ENCODE measurements at places on chromosomes 2 and 18.

DNA sequence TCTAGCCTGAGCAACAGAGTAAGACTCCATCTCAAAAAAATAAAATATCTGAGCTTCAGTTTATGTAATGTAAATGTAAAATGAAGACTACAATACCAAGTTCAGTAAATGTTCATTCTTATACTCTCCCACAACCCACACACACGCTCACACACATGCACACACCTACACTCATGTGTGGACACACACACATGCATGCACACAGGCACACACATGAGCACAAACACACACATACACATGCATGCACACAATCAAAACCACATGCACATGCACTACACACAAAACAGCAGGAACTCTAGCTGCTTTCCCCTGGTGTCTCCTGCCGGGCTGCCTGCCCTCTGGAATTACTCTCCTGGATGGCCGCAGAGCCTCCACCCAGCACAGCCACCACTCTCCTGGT, 90.6 kb downstream of the GFPT1 start:
- DNase-seq: no peak

- DNase-seq: no peak
Observed at GRCh38 chr2:75558136-75558535, 2.6 kb downstream of the EVA1A start.

GRCh38 chr2:62362561-62362960, 143.4 kb downstream of the TMEM17 start:
- no peak for DNase-seq

DNA sequence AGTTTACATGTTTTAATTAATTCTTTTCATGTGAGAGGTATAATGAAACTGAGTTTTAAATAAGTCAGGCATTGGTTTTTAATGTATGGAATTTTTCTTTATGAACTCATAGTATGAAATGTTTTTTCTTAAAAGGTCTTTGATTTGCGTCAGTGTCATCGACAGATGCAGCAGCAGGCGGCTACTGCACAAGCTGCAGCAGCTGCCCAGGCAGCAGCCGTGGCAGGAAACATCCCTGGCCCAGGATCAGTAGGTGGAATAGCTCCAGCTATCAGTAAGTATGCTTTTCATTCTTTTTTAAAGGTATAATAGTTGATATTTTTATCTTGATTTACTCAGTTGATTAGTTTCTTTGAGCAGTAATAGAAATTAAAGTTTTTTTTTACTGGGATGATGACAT, 46.5 kb downstream of the SMAD4 start:
- no peak for DNase-seq
